HCEC 1CT (cell line): ENCODE measurements at places on chromosomes 1 and 21.

GRCh38 chr1:92709738-92710137, 75.2 kb downstream of the EVI5 start:
- DNase-seq: peak; percentile 82

DNA sequence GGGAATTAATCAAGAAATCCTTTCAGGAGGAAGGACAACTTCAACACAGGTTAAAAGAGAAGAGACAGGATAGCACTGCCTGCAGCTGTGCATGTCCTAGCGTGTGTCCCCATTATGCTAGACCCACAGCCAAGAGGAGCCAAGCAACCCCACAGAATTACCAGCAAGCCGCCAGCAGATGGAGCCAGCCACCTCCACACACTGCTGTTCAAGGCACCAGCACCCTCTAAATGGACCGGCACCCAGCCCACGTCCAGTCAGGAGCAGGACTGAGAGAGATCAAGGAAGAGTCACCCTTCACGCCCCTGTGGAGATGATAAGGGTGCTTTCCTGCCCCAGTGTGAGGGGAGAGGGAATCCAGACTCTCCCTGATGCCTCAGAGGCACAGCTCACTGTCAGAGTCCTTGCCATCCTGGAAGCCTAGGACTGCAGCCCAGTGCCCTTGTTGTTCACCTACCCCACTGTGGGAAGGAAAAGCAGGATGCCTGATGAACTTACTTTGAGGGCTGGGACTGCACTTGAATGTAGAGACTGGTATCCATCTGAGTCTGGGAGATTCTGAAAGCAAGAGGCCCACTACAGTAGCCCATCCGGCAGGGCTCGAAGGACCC, 37.1 kb upstream of the CTTNBP2NL start:
- DNase-seq: peak; percentile 51

DNA sequence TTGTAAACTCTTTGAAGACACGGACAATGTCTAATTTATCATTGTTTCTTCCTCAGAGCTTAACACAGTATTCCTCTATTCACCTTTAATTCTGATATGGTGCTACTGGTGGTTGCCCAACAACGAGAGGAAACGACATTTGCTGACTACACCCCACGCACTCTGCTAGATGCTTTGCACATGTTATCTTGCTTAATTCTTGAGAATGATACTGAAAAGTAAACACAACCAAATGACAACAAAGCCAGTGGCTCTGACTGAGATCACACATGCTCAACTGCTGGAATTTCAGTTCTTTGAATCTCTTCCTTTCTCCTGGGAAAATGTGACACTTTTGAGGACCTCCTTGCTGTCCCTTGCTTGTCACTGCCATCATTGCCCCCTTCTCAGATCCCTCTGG, 37.2 kb upstream of the DDAH1 start:
- DNase-seq: peak; percentile 72

DNA sequence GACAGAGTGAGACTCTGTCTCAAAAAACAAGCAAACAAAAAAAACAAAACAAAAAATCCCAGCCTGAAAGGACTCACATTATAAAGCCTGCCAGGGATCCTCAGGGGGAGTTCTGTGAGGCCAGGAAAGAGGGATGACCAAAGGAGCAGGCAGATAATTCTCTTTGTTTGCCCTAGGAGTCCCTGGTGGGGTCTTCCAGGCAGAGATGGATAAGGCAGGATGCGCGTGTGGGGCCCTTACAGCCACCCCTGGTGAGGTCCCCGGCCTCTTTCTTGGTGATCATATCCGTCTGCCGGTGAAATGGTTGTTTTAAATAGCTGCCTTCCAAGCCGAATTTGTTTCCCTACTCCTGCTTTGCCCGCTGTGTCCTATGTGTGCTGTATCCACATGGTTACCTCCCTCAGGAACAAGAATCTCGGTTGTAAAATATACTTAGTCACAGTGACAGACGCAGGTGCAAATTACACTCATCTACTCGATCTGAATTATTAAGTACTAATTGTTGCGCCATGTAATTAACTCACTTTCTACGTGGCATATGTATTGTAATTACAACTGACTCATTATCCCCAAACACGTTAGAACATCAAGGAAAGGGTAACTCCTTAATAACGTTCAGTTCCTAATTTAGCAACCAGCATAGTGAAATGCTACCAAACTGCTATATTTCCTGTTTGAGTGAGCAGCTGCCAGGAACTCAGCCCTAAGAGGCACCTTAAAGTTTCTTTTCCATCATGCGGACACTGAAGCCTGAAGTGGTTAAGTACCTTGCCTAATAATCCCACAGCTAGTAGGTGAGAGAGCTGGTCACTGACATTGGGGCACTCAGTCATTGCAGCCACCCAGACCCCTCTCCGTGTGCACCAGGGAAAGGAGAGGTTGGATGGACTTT, 106.4 kb downstream of the ZSCAN20 start:
- no peak for DNase-seq

DNA sequence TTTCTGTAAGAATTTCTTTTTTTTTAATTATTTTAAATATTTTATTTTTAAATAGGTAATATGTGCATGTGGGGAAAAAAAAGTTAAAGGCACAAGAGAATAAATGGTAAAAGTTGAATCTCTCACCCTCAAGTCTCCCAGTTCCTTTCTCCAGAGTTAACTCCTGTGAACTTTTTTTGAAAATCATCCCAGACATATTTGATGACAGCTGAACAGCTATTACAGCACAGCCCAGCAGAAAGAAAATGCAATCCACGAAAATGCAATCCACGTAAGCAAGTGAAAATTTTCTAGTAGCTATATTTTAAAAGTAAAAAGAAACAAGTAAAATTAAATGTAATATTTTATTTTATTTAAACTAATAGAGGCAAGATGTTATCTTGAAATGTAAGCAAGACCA, 310.0 kb upstream of the RUNX1 start:
- DNase-seq: no peak

DNA sequence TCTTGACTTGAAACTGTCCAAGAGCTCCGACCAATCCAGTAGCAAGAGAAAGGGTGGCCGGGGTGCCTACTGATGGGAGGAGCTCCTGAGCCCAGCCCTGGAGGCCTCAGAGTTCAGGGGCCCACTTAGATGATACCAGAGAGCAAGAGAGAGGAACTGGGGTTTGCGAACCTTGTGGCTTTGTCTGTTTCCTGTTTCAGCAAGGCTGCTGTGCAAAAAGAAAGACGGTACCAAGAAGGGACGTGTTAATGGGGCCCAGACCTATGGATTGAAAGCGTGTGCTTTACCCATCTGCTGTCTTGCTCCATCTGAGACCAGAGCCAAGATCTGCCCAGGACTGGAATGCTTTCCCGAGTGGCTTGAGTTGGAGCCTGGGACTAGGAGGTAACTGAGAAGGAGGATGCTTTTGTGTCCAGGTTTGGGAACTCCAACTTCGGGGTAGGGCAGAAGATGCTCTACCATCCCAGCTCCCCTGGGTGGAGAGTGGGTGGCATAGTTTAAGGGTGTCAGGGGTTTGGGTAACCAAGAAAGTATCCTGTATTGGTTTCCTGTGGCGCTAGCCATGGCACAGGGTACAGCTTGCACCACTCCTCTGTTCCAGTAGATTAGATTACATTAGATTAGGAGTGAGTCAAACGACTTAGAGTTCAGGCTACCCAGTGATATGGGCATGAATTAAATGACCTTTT, at the start of gene TRAF3IP3:
TSS of gene TRAF3IP3 (plus strand) at position 128 of the 689 bp plus-strand sequence. CDS start 3,987 bp downstream, outside the sequence.
- DNase-seq: no peak

- DNase-seq: no peak
Measured at GRCh38 chr1:49339043-49339442, 562.4 kb upstream of the BEND5 start.

- DNase-seq: peak; percentile 35
Measured at GRCh38 chr1:152582647-152583046, 2.3 kb upstream of the LCE3D start.

DNA sequence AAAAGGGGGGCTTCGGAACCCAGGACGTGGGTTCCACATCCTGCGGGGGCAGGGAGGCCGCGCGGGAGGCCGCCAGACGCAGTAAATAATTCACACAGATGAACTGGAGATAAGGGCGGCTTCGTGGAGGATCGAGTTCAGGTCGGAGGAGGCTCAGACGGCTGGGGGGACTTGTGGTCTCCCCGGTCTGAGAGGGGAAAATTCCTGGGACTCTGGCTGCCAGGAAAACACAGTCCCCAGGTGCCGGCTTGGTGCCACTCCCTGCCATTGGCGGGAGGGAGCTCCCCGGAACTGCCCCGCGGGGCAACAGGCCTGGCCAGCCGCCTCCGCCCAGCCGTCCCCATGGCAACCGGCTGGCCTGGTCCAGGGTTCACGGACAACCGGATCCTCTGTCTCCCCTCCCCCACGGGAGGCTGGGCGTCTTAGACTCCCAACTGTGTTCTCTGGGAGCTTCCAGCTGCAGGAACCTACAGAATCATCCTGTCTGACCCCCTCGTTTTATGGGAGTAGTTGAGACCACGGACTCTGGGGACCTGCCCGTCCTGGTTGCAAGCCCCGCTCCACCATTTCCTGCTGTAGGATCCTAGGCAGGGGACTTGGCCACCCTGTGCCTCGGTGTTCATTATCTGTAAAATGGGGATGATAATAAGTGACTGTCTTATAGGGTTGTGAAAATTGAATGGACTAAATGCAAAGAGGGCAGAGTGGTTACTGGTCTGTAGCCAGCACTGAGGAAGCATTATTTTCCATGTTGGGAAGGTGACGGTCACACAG, 9.6 kb downstream of the CAMK2N1 start:
- DNase-seq: no peak
